ENCODE measurements at places on chromosomes 7 and 10.

- DNase-seq: no peak
These were observed 699.3 kb downstream of the INHBA start for GRCh38 chr7:41003611-41003940.

DNA sequence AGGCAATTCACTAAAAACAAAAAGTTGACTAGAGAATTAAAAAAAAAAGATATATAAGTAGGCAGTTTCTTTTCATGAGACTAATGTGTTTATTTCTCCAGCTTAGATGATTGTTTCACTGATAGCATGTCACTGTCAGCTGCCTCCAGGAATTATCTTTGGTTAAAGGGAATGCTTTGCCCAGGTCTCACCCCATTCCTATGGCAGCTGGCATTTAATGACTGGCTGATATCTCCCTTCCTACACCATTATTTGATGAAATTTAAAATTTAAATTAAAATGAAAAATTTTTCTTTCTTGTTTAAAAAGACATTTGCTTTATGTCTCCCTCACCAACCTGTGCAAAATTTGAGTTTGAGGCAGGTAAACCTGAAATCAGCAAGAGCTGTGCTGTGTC lies 214.5 kb upstream of the PRSS1 start:
- DNase-seq: no peak

- DNase-seq: peak; percentile 87
These were observed 10.3 kb downstream of the ITPRIP start for GRCh38 chr10:104327745-104328645.

GRCh38 chr10:47026301-47027107 lies 115.3 kb downstream of the PTPN20 start:
- DNase-seq: no peak

DNA sequence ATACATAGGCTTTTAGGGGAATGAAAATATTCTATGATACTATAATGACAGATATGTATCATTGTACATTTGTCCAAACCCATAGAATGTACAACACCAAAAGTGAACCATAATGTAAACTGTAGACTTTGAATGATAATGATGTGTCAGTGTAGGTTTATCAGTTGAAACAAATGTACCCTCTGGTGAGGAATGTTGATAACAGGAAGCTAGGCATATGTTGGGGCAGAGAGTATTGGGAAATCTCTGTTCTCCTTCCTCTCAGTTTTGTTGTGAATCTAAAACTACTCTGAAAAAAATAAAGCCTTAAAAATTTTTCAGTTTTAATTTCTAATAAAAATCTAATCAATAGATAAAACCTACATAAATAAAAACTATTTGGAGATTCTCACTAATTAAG lies 36.9 kb downstream of the C1GALT1 start:
- DNase-seq: peak; percentile 58

- peak; percentile 94 for DNase-seq
These were observed at the start of gene ARPC1B for GRCh38 chr7:99374111-99375064. Gene ARPC1B (plus strand): TSS chr7:99374730. CDS start chr7:99385715, 10,985 bp downstream.

DNA sequence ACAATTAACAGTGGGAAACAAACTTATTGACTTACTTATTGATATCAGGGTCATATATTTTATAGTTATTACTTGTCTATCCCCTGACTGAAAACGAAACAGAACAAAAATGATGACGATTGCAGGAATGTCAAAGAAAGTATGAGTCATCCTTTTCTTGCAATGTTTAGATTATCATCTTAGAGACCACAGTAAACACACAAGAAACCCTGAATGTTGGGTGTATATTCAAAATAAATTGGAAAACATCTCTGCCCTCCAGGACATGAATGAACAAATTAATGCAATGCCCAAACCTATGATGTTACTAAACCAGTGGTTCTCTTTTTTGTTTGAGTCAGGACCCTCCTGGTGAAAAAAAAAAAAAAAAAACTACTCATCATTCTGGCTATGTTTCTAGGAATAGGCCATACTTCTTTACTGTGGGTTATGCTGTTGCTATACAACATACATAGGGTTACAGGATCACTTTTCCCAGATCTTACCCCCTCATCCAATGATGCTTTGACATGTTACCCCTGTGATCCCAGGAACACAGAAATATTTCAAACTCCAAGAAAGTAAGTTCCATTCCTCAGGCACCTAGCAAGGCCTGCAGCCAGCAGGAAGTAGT lies 623.4 kb upstream of the IGFBP3 start:
- DNase-seq: no peak

DNA sequence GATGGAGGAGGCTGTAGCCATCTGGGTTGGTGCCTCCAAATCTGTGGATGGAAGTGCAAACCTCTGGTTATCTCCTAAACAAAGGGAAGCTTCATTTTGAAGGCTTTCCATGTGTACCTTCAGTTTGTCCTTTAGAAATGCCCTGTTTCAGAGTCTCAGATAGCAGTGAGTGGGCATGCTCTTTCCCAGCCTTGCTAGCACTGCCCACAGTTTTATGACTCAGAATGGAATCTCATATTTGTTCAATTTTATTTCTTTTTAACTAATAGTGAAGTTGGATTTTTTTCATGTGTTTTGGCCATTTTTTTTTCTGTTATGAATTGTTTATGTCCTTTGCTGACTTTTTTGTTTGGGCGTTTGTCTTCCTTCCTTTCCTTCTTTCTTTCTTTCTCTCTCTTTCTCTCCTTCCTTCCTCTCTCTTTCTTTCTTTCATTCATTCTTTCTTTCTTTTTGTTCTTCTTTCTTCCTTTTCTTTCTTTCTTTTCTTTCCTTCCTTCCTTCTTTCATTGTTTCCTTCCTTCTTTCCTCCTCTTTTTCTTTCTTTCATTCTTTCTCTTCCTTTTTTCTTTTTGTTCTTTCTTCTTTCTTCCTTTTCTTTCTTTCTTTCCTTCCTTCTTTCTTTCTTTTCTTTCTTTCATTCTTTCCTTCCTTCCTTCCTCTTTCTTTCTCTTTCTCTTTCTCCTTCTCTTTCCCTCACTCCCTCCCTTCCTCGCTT lies 25.6 kb downstream of the PRF1 start:
- no peak for DNase-seq

- no peak for DNase-seq
These were observed 91.0 kb upstream of the NPTX2 start for GRCh38 chr7:98526059-98526458.

DNA sequence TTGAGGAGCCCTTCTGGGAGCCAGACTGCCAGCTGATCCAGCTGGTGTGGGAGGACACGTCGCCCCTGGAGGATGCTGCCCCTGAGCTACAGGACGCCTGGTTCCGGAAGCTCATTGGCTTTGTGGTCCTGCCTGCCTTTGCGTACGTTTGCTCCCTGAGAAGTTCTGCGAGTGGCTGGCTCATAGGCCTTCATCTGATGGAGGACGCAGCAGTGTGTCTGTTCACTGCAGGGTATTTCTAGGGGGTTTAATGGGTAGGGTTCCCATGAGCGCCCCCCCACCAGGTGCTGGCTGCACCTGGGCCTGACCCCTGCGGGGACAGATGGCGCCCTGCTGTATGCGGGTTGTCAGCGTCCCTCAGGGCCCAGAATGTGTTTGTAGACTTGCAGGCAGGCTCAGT lies 5.0 kb downstream of the PAOX start:
- no peak for DNase-seq

DNA sequence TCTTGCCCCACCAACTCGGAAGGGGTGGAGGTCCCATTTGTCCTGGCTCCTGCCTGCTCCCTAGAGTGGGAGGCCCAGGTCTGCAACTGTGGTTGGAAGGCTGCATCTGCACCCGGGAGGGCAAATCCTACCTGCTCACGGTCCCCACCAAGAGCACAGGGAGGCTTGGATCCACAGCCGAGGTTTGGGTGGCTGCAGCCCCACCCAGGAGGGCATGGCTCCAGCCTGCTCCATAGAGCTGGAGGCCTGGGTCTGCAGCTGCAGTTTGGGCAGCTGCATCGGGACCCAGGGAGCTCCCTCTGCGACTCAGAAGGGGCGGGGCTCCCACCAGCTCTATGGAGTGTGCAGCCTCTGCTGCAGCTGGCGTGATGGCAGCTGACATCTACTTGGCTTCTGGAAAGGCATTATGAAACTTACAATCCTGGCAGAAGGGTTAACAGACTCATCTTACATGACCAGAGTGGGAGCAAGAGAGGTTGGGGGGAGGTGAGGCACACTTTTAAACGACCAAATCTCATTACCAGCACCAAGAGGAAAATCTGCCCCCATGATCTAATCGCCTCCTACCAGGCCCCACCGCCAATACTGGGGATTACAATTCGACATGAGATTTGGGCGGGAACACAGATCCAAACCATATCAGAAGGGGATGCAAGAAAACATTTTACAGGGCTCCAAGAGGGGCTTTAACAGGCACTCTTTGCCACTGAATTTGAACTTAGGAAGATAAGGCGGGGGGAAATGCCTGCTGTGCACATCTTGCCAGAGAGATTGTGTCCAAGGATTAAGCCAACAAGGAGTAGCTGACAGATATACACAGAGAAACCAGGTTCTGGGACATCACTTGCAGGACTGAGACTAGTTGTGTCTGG lies 8.2 kb upstream of the BLVRA start:
- DNase-seq: peak; percentile 39

DNA sequence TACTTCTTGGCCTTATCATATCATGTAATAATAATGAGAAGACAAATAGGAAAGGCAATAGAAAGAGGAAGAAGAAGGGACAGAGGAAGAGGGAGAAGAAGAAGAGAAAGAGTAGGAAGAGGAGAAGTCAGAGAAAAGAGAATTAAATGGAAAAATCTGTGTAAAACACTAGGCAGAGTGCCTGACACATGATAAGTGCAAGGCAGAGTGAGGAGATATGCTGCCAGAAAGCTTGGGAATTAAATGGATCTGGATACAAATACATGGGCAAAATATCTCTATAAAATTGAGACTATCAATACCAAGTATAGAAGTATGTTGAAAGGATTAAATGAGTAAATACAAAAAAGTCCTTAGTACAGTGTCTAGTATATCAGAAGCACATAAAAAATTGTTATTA lies 124.8 kb downstream of the CACNA2D1 start:
- DNase-seq: no peak

GRCh38 chr7:48083114-48083830 lies 5.8 kb upstream of the UPP1 start:
- DNase-seq: no peak

GRCh38 chr7:35649711-35650110 lies 45.2 kb downstream of the HERPUD2 start:
- DNase-seq: no peak

DNA sequence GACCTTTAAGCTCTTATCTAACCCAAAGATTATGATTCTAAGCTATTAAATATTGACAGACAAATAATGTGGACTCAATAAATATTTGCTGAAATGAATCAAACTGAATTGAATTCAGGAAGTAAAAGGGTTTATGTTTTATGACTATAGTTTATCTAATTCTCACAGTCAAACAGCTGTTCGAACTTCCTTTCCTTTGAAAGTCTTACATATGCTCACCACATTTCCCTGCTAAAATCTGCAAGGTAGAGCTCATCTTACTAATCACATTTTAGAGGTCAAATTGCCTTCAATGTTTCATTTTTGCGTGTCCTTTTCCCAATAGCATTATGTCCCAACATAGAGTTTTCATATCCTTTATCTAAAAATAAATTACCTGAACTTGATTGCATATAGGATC lies 154.9 kb upstream of the PPP1R3A start:
- DNase-seq: no peak

DNA sequence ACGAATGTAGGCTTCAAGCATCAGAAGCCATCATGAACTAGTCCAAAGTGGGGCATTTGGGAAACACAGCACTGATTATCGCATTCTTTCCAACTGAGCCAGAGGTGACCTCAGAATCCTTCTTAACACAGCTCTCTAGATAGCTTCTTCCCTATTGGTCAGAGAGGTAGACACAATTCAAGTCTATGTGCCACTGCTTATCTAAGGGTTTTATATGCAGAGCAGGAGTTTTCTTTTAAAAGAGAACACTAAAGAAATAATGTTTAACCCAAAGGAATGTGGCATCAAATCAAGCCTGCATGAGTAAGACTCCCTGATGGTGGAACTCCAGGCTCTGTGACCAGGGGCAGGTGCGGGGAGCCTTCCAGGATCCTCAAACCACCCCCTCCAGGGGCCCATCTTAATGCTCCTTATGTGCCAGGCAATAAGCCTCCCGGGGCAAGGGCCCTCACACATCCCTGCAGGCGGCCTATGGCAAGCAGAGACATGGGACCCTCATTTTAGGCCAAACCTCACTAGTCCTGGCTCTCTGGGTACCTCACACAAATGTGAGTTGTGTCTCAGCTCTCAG lies 13.8 kb downstream of the HSPA12A start:
- no peak for DNase-seq

DNA sequence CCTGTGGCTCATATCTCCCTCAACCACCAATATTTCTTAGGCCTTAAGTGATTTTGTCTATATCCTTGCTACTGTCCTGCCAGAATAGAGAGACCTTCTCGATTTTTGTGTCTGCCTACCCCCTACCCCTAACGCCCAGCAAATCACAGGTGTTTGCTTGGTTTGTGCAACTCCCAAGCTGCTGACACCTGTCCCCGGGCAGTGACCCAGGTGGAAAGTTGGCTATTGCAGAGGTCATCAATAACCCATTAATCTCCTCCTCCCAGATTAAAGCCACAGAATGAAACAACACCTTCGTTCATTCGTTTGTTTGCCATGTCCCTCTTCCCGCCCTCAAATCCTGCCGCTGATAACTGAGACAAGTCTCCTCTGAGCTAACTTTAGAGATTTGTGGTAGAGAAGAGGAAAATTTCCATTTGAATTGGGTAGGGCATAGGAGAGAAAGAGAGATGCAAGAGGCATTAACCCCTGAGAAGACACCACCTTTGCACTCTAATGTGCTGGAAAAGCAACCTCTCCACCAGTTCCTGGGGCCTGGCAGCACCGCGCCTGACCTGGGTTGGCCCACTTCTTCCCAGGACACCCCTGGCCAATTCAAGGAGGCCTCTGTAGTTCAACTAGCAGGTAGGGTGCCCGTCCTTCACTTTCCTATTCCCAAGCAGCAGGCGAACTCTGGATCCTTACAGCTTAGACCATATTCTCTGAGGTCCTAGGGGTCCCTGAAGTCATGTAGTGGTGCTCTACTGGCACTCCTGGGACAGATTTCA lies 3.0 kb downstream of the NEUROG3 start:
- DNase-seq: no peak

GRCh38 chr7:45359776-45360175 lies 202.2 kb downstream of the RAMP3 start:
- no peak for DNase-seq

GRCh38 chr10:124092250-124092859 lies 1.0 kb downstream of the CHST15 start:
- no peak for DNase-seq

DNA sequence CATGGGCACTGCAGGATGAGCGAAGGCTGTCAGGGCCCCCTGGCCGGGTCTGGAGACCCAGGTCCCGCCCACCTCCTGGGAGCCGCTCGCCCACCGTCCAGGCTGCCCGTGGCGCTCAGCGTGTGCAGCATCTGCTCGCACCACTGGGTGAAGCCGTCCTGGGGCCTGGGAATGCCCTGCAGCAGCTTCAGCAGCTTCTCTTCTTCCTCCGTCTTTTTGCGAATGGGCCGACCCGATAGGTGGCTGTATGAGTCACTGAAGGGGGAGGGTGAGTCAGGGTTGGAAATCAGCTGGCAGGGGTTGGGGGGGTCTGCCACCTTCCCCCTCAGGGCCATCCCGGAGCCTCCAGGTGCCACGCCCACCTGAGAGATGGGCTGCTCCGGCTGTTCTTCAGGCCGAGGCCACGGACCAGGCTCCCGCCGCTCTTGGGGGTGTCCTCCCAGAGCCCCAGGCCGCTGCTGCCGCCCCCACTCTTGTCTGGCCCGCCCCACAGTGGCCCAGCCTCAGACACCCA lies 8.7 kb downstream of the GNB2 start:
- DNase-seq: peak; percentile 37
